Activated CD8-positive, alpha-beta memory T cell treated with anti-CD3 and anti-CD28 coated beads for 1 hour (primary cell): ENCODE measurements at places on chromosomes 1 and 21.

GRCh38 chr1:97451046-97451826 lies 469.6 kb downstream of the DPYD start:
- no peak for DNase-seq

GRCh38 chr1:72433591-72433990 lies 151.3 kb upstream of the NEGR1 start:
- no peak for DNase-seq

DNA sequence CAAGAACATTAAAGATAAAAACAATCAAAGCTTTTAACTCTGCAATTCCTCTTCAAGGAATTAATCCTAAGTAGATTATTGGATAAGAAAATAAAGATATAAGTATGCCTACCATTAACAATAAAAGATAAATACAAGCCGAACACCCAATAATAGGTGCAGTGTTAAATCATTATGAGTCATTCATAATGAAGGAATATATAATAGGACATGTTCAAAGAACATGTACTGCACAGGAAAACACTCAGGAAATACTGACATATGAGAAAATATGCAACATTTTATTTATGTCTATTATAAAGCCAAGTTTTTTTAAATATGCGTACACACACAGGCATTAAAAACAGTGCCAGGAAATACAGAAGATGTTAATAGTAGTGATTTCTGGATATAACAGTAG lies 11.1 kb upstream of the EXO1 start:
- DNase-seq, result no peak

GRCh38 chr1:78831731-78832360 lies 174.7 kb downstream of the ADGRL4 start:
- DNase-seq, result no peak

DNA sequence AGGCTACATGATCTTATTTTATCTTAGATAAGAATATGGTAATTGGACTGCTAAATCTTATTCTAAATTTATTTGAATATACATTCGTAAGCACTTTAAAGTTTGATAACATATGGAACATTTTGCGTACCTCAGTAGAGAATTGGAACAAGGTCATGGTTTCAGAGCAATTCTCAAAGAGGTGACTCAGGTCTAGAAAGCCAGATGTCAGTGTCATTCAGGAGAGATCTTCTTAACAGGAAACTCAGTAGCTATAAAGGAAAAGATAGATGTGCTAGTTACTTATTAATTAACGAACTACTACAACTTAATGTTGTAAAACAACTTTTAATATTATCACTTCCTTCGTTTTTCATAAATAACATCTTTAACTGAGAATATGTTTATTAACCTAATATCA lies 142.5 kb downstream of the USP25 start:
- DNase-seq, result no peak

DNA sequence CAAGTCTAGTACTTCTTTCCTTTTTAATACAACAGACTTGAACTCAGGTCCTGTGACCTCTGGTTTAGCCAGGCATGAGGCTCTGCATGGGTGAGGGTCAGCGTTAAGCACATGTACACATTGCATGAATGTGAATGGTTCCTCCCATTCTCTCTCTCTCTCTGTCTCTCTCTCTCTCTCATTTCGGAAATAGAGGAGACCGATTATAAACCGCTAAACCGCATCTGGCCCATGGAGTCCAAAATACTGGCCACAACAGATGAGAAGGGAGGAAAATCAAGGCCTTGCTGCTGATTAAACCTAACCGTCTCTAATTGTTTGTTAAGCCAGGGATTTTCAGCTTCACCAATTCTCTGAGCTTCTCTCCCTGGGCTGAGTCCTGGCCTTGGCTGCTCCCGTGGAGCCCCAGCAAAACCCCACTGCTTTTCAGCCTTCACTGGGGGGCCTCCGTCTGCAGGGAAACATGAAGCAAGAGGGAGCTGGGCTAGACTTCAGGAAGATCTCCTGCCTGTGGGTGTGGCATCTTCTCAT lies 6.6 kb downstream of the RSPO1 start:
- DNase-seq, result no peak

- DNase-seq, result no peak
These were observed 9.5 kb downstream of the UCK2 start for GRCh38 chr1:165836664-165837482.

GRCh38 chr1:227401562-227402342 lies 83.5 kb upstream of the CDC42BPA start:
- no peak for DNase-seq

DNA sequence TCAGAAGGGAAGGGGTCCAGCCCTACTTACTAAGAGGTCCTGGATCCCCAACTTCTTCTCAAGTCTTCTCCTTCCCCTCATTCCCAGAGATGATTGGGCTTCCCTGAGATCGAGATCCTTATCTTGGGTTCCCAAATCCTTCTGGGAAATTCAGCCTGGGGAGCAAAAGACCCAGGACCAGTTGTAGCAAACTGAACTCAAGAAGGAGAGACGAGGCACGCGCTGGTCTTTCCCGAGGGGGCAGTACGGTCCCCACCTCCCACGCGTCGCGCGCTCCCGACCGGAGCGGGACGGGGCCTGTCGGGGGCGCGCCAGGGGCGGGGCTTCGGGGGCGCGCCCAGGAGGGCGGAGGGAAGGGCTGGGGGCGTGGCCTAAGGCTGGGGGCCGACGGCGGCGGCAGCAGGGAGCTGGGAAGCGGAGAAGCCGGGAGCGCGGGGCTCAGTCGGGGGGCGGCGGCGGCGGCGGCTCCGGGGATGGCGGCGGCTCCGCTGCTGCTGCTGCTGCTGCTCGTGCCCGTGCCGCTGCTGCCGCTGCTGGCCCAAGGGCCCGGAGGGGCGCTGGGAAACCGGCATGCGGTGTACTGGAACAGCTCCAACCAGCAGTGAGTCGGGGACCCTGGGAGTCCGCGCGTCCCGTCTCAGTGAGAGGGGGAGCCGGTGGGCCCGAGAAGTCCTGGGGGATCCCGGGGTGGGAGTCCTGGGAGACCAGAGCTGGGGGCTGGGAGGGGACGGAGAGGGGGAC lies at the start of gene EFNA3:
Gene EFNA3 (plus strand): TSS at position 369 of the 741 bp plus-strand sequence. CDS start 105 bp downstream, at position 474.
- DNase-seq, result no peak

DNA sequence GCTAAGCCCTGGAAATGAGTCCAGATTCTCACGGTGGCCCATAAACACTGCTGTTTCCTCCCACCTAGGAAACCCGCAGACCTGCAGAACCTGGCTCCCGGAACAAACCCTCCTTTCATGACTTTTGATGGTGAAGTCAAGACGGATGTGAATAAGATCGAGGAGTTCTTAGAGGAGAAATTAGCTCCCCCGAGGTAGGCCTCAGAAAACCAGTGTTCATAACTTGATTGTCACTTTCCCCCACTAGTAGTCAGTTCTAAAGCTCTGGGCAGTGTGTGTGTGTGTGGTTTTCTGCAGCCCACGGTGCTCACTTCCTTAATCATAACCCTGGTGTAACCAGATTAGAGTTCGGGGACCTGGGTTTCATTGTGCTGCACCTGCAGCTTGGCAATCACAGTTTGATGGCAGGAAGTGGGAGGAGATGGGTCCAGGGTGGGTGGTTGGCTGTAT lies 39.1 kb downstream of the CLIC6 start:
- no peak for DNase-seq

- no peak for DNase-seq
These were observed 709.3 kb downstream of the KCNT2 start for GRCh38 chr1:195898924-195899323.

- peak; percentile 84 for DNase-seq
These were observed 53.8 kb downstream of the IER5 start for GRCh38 chr1:181142096-181142958.

- DNase-seq, result no peak
These were observed 536.6 kb upstream of the NR5A2 start for GRCh38 chr1:199490769-199491527.

DNA sequence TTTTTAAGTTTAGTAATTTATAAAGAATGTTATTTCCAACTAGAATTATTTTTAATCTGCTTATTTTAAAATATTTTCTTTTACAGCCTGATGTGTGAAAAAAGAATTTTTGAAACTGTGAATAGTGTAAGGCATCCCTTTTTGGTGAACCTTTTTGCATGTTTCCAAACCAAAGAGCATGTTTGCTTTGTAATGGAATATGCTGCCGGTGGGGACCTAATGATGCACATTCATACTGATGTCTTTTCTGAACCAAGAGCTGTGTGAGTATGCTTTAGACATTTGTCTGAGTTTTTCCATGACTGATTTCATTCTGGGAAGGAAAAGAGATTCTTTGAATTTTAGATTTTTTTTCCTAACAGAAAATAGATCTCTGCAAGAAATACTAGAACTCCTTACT lies 77.9 kb downstream of the GTF2B start:
- DNase-seq, result no peak

DNA sequence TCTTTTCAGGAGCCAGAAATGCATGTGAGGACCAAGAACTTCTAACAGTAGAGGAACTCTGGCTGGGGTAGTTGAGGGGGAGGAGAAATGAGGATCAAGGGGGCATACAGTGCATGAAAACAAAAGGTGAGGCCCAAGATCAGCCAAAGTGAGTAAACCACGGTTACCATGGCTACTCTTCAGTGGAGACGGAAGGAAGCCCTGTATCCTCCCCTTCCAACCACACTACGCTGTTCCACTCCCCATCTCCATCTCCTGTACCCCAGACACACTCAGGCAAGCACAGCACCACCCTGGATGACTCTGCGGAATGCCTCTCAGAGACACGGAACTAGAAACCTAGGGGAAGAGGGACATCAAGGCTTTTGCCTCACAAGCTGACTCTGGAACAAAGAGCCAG lies 157.6 kb upstream of the CAMK1G start:
- no peak for DNase-seq

GRCh38 chr21:34227386-34227852 lies 136.4 kb upstream of the KCNE2 start:
- DNase-seq, result no peak

DNA sequence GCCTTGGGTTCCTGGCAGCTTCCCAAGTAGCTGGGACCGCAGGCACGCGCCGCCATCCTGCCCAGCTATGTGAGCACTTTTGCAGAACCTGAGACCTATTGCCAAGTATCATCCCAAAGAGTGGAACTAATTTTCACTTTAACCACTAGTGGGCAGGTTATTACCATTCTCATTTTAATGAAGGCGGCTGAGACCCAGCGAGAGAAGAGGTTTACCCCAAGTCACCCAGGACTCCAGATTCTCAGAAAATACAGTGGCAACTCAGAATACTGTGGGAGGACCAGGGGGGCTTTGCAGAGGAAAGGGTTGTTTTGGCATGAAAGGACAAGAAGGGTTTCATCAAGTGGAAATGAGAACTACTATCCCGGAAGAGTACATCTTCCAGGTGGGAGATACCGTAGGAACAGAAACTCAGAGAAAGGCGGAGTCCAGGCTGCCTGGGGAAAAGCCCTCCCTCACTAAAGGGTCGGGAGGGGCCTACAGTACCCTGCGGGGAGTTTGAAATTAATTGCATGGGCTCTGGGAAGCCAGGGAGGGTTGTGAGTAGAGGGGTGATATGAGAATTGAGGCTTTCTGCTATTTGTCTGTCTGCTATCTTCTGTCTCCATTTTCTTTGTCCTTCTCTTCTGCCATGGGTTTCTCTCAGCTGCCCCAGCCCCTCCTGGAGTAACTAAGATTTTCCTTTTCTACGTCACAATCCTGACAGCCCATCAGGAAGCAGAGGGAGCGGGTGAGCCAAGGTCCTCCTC lies 7.2 kb upstream of the SEMA4A start:
- no peak for DNase-seq

DNA sequence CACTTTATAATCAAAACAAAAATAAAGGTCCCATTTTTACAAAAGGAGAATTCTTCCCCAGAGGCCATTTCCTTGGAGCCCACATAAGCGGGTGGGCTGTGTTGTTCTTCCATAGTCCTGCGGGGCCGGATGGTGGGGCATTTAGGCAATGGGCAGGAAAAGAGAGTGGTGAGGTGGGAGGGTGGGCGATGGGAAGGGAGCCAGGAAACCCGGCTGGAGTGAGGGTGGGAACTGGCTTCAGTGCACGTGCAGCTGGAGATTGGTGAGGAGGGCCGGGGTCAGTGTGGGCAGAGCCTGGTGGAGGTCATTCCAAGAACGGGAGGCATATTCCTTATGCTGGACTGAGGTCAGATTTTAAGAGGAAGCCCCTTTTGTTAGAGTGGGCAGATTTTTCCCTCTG lies 13.6 kb downstream of the NENF start:
- DNase-seq, result no peak

GRCh38 chr1:163320891-163321290 lies 863 bp upstream of the NUF2 start:
- no peak for DNase-seq

DNA sequence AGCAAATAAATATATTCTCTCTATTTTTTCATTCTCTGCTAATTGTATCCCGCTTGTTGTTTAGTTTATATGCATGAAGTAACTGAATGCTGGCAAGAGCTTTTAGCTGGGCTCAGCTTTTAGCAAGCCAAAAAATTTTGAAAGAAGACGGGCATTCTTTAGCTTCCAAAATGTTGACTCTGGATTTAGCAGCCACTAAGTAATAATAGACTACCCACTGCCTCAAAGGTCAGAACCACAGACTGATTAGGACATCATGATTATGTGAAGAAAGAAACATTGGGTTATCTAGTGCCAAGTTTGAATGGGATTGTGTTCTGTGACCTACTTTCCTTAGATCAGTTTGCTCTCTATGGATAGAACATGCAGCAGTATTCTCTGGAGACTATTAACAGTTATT lies 80.3 kb upstream of the DPH5 start:
- no peak for DNase-seq

GRCh38 chr1:39737546-39738169 lies 1.0 kb upstream of the PPIE start:
- DNase-seq, result no peak

DNA sequence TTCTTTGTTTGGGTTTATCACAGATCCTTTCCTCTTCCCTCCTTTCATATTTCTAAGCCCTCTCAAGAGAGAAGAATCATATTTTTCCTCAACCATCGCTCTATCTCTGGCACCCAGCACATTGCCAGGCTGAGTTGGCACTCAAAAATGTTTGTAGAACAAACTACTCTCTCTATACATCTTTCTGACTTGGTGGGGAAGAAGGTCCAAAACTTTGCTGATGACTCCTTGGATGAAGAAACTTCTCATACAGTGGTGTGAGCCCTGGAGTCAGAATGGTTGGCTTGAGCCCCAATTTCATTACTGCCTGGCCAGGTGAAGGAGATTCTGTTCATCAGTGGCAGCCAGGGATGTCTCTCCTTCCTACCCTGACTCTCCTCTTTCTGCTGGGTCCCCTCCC lies 11.9 kb downstream of the ALX3 start:
- DNase-seq, result no peak

DNA sequence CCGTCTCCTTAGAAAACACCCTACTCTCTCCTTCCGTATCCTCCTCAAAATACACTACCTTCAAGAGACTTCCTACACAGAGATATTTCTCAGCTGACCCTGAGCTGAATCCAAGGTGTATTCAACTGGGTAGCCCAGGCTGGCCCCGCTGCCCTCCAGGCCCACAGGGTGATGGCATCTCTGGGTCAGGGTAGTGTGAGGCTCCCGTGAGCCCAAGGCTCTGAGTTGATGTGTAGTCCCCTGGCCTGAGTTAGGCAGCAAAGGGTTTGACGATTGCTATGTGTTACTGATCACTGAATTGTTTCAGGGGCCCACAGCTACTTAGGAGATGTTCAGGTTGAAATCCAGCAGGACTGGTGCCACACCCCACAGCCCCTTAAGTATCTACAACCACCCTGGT lies 6.7 kb downstream of the INAVA start:
- no peak for DNase-seq
